BE2C (cell line): ENCODE measurements at places on chromosomes 13 and 19.

DNA sequence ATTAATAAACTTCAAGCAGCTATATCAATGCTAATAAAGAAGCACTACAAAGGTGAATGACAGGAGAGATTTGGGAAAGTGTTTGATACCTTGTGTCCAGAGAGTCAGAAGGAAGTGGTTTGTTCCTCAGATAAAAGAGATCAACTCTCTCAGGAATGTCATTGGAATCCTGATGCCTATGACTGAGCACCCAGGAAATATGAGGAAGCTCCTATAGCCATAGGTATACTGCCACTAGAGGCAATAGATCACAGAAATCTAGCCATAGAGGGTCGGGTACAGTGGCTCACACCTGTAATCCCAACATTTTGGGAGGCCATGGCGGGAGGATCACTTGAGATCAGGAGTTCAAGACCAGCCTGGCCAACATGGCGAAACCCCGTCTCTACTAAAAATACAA lies 612.6 kb downstream of the DACH1 start:
- DNase-seq, result no peak

DNA sequence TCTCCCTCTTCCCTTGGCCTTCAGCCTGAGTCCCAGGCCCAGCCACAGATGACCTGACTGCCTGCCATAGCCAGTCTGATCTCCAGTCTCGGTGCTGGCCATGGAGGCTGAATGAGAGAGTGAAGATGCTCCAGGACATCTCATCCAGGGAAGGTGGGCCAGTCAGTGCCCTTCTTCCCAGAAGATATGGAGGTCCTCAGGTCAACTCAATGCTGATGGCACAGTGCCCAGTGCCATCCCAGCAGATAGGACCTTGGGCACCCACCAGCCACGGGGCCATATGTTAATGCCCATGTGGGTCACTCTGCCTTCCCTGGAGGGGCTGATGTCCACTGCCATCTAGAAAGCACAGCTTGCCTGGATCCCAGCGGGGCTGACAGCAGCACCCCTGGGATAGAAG lies 7.2 kb downstream of the VSTM2B start:
- no peak for DNase-seq

DNA sequence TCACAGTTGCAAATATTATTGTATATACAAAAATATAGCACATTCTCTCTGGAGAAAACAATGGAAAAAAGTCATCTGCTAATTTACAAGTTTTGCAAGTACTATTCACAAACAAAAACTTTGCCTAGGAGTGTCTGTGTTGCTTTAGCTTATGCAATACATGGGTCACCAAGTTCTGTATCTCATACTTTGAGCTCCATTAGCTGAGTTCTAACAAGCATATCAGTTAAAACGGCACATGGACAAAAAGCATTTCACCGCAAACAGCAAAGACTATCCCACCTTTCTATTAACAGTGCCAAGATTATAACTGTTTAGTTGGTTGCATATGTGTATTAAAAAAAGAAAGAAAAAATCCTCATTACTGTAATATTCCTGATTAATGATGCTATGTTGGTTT lies 4.6 kb downstream of the SPRY2 start:
- DNase-seq, result no peak

DNA sequence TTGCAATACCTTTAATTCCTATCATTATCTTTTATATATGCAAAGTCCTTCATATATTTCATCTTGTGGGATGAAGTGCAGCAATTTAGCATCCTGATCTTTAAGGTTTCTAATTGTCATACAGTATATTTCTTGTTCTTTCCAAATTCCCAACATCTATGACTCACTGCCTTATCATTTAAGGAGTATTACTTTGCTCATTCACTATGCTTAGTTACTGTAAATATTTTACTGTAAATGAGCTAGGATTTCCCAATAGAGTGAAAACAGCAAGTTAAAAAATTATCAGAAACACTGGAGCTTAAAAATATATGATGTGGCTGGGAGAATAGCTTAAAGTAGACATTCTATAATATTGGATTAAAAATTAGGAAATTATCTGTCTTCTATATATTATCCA lies 69.9 kb downstream of the SLITRK6 start:
- DNase-seq, result no peak

GRCh38 chr19:4313847-4314490 lies 9.6 kb downstream of the FSD1 start:
- no peak for DNase-seq
